CD8-positive, alpha-beta memory T cell (primary cell): ENCODE measurements at places on chromosomes 5 and 9. TPM values are rescaled to one million over a fixed set of nuclear protein-coding genes. Genes with fewer than 3 reads are reported as not detected.

DNA sequence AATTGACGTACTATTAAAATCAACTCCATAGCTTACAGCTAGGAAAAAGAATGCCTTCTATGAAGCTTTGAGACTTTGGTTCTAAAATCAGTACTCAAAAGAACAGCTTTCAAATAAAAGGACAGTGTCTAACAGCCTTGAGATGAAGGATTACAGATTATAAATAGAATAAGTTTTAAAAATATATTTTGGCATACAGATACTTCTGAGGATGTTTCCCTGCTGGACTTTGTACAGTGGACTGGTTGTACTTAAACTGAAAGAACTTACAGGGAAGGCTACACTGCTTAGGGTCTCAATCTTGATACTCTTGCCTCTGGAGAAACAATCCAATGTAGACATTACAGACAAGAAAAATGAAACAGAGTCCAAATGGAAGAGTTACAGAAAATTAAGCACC lies 452.7 kb downstream of the CETN3 start:
- no peak for DNase-seq

DNA sequence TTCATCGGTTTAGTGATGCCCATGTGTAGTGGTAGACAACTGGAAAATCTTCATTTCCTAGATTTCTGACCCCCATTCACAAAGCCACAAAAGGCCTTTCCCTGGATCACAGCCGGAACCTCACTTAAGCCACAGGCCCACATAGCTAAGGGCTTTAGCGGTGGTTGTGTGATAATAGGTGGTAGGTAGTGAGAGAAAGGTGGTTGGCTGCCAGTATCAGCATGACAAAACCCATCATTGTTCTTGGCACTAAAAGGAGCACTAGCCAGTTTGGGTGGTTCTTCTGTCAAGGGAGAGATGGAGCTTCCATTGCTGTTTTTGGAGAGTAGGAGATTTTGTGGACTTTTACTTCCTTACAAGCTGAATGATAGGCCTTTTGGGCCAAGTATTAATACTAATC lies 9.7 kb upstream of the SLC36A2 start:
- DNase-seq = no peak

GRCh38 chr9:16133556-16134227 lies 580.8 kb downstream of the CCDC171 start:
- no peak for DNase-seq

DNA sequence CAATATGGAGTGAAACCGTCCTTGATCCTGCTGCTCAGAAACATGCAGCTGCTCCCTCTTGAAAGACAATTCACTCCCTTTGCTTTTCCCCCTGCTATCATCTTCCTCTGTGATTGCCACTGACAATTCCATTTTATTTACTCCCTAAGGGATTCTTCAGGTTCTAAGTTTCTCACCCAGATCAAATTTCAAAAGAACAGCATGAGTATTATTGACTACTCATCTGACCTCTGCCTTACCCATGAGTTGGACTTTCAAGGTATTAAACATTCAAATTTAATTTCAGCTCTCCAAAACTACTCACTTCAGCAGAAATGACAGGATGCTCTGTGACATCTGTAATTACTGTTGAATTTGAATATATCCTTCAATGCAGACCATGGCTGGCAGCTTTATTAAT lies 236.5 kb upstream of the HAPLN1 start:
- no peak for DNase-seq

- DNase-seq = no peak
Measured at GRCh38 chr5:83312663-83313062, 158.9 kb upstream of the VCAN start.

- no peak for DNase-seq
Measured at GRCh38 chr5:179194201-179194910, 134.2 kb downstream of the ZNF354C start.

- DNase-seq = no peak
Measured at GRCh38 chr5:2453781-2454180, 297.7 kb downstream of the IRX2 start.

DNA sequence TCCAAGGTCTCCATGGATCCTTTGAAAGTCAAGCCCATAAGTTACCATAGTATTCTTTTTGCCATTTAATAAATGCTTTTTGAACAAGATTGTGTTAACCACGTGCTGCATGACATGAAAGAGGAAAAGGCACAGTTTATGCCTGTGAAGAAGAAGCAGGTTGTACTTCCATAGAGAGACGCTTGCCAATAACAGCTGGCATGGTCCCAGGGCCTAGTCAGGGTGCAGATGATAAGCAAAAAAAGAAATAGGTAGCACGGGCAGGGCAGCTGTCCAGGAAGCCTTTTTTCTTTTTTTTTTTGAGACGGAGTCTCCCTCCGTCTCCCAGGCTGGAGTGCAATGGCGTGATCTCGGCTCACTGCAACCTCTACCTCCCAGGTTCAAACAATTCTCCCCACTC lies 71.8 kb upstream of the CLINT1 start:
- no peak for DNase-seq

DNA sequence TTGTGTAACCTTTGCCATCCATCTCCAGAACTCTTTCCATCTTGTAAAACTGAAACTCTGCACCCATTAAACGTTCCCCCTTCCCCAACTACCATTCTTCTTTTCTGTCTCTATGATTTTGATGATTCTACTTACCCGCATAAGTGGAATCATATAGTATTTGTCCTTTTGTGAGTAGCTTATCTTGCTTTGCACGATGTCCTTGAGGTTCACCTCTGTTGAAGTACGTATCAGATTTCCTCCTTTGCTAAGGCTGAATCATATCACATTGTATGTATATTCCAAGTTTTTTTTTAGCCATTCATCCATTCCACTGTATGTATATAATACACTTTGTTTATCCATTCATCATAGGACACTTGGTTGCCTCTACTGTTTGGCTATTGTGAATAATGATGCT lies 2.9 kb upstream of the RNF130 start:
- DNase-seq = no peak

- DNase-seq = no peak
Measured at GRCh38 chr5:142082182-142082781, 26.3 kb upstream of the NDFIP1 start.

DNA sequence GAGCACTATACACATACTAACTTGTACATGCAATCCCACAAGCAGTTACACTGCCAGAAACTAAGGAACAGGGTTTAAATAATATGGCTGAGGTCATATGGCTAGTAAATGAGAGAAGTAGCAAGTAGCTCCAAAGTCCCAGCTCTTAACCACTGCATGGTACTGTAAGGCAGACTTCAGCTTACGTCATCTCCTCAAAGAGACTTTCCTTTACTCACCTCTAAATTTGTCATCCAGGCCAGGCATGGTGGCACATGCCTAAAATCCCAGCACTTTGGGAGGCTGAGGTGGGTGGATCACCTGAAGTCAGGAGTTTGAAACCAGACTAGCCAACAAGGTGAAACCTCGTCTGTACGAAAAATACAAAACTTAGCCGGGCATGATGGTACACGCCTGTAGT lies 20.4 kb upstream of the SELENOP start:
- DNase-seq = no peak

GRCh38 chr9:79461712-79462111 lies 110.1 kb upstream of the TLE4 start:
- no peak for DNase-seq

GRCh38 chr5:133240425-133241091 lies 188.7 kb downstream of the HSPA4 start:
- DNase-seq = no peak

DNA sequence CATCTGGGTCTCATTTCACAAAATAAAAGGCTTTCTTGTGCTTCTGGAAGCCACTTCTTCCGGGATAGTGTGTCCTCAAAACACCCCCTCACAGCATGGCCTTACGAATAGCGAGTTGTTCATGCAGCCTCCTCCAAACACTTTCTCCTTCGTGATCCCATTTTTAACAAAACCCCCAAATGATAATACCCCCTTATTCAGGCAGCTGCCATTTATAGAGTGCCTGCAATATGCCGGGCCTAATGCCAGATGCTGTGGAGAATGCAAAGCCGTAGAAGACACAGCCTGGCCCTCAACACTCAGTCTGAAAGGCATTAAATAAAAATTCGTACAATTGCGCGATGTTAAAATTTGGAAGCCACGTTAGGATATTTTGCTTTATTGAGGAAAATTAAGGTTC lies 66.4 kb upstream of the SLC44A1 start:
- DNase-seq = no peak

DNA sequence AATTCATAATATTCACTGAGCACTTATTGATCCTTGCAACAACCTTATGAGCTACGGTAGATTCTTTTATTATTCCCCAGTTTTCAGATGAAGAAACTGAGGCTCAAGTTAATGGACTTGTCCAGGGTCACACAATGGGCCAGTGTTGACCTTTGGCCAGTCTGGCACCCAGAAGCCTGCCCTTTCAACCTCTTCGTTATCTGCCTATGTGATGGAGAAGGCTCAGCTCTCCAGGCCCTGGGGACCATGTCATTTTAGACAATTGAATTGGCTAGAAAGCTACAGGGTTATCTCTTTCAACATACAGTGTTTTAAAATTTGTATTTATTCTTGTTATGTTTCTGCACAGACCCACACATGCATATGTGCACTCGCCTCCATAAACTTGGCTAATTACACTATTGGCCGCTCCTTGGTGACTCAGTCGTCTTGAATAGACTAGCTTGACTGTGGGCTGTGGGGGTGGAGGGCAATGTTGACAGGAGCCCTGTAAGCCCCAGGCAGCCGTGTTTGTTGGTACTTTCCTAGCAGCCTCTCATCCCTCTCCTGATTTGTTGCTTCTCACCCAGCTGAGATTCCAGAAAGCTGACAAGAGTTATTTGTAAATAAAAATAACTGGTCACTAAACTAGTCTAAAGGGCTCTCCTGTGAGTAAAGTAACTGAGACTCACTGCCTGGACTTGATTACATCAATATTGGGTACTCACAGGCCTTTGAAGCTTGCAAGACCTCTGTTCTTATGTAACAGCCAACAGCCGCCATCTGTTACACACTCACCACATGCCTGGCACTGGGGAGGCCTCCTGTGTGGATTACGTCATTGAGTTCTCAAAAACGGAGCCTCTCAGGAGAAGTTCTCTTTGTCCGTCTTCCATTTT lies 8.5 kb upstream of the ANGPTL2 start:
- DNase-seq = no peak

DNA sequence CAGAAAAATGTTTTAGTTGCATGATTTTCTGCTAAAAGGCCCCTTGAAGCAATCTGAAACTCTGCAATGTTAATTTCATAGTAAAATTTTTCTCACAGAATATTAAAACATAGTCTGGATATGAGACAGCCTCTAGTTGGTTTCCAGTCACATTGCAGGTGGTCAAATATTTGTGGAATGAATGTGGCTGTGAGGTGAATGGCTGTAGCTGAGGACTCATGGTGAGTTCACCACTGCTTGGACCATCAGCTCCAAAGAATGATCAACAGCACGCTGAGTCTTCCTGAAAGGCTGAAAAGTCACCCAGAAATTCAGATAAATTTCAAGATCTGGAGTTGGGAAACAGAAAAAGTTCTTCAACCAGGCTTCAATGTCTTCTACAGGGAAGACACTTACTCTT lies 79.8 kb downstream of the MAT2B start:
- DNase-seq = no peak

GRCh38 chr5:10288592-10289219 lies 19.0 kb downstream of the CMBL start:
- no peak for DNase-seq

DNA sequence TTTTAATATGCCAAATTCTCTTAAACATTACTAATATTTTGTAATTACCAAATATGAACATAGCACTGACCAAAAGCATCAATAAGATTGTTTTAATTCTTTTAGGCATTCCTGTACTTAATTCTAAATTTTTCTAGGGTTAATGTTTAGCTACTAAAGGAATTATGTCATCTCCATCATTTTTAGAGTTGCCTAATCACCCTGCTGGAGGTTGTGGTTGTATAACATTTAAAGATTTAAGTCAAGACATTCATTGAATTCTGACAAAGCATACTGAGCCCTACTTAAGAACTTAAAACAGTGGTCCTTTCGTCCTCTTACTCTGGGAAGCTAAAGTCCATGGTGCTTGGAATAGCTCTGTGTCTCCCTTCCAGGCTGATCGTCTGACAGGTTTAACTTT lies 28.1 kb upstream of the DAB2 start:
- DNase-seq = no peak

GRCh38 chr9:99253772-99254431 lies 31.8 kb downstream of the SEC61B start:
- peak; percentile 19 for DNase-seq

GRCh38 chr5:154287136-154287535 lies 96.6 kb downstream of the GALNT10 start:
- DNase-seq = no peak

DNA sequence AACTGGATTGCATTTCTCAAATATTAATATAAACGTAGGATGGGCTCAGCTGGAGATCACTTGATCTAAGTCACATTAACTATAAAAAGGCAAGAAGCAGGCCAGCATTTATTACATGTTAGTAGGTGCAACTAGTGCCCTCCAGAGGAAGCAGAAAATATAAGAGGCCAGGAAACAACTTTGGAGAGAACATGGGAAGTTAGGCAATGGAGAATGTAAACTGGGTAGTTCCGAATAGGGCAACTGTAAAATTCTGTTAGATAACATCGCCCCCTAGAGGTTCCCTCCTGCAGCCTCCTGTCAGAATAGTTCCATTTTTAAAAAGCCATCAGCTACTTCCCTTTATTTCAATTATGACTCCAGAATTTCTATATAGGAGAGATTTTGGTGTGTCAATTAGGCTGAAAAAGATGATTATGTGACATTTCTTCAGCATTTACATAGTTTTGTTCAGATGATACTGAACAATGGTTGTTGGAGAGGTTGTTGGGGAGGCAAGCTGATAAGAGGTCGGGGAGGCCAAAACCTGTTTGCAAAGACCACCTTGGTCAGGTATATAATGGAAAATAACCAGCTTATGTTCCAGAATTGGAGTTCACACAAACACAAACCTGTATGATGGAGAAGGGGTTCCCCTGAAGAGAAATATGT lies 22.4 kb downstream of the CCL28 start:
- DNase-seq = peak; percentile 51

- DNase-seq = no peak
Measured at GRCh38 chr9:131838530-131839280, 98.8 kb upstream of the RAPGEF1 start.

The NEURL1B gene
- 0.04 TPM for total RNA-seq

The CEMIP2 gene
- 74.1 TPM for total RNA-seq

The MRPS2 gene
- 71.0 TPM for total RNA-seq

The CCL21 gene
- total RNA-seq = not detected

The ANKRD34B gene
- not detected for total RNA-seq

The CNTNAP3B gene
- not detected for total RNA-seq

The SEC61B gene
- 195 TPM for total RNA-seq

The PCA3 gene
- total RNA-seq = not detected

The OBP2B gene
- total RNA-seq = not detected

The CCDC152 gene
- 16.2 TPM for total RNA-seq
